ENCODE measurements at places on chromosomes 6 and 20.

DNA sequence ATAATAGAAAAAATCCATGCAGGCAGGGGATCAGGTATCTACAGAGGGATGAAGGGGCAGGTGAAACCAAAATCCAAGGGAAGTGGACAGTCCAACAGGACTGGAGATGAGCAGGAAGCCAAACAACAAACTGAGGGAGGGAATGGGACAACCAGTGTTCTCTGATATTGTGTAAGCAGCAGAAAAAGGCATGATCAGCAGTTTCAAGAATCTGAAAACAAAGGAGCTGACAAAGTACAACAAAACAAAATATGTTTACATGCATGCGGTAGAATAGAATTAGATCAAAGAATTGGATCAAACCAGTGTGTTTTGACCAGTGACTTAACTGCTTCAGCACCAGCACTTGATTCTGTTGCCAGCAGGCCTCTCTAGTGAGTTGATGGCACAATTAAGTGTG is 729.7 kb downstream of the RFPL4B start:
- DNase-seq, result no peak

DNA sequence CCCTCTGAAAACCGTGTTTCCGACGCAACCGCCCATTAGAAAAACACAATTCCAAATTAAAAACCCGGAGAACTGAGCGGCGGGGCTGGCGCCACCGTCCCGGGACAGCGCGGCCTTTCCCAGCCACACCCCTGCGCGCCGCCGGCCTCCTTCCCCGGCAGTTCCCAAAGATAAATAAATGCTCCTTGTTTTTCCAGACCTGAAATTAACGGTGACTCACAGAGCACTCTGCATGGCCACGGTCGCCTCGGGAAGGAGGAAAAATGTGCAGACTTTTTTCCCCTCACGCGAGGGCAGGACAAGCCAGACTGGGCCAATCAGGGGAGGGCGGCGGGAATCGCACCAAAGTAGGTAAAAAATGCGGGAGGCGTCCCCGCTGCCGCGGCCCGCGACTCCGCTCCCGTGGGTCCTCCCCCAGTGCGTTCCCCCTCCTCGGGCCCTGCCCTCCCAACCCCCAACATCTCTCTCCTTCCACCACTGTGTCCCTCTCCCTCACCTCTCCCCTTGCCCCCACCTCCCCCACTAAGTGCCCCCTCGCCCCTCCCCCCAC is 828 bp upstream of the DSTN start:
- peak; percentile 42 for DNase-seq

- DNase-seq, result peak; percentile 87
Observed at GRCh38 chr6:169933251-169933821, 181.9 kb downstream of the ERMARD start.

- DNase-seq, result peak; percentile 44
Observed at GRCh38 chr6:39224011-39224410, 5.3 kb downstream of the KCNK5 start.

- no peak for DNase-seq
Observed at GRCh38 chr6:105988321-105988720, 97.8 kb upstream of the PRDM1 start.

Measured in NCI-H510A (cell line).